Endothelial cell of umbilical vein (primary cell): ENCODE measurements at places on chromosomes 6 and 20.

DNA sequence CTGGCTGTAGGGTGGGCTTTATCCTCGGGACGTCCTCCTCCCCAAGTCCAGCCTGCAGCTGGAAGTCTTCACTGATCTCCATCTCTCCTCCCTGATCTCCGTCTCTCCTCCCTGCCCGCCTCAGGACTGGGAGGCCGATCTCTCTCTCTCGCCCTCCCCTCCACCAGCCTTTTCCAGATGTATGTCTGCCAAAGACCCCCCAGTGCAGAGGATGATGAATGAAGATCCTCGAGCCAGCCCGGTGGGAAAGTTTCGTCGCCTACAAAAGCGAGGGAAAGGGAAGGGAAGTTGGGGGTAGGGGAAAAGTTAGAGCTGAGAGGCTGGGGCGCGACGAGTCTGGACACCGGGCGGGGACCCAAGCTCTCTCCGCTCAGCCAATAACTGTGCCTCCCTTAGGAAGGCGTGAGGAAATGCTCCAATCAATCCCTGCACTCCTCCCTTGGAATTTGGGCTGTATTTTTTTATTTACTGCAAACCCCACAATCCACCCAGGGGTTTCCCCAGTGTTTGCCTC is 595 bp upstream of the SRF start:
- no peak for DNase-seq

GRCh38 chr6:47650553-47651432 is 47.6 kb upstream of the ADGRF4 start:
- no peak for DNase-seq

DNA sequence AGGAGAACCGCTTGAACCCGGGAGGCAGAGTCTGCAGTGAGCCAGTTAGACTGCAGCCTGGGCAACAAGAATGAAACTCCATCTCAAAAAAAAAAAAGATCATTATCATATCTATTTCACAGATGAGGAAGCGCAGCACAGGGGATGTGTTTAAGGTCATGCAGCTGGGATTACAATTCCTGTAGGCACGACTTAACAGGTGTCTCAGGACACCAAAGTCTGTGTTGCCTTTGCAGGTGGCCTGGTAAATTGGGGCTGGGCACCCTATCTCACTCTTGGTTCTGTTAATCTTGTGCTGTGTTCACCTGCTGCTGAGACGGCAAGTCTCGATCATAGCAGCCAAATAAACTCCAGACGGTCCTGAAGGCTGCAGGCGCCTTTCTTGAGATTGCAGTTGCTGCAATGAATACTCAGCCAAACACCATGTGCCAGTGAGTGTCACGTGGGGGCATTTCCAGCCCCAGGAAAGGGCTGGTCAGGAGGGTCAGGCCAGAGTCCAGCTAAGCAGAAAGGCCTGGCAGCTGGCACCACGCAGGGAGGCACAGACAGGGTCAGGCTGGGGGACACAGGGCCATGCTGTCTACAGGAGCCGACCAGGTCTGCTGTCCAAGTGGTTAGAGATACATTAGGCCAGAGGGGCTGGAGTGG is 55.8 kb downstream of the FGD2 start:
- DNase-seq = no peak

GRCh38 chr6:75882734-75883133 is 133.7 kb downstream of the MYO6 start:
- no peak for DNase-seq

DNA sequence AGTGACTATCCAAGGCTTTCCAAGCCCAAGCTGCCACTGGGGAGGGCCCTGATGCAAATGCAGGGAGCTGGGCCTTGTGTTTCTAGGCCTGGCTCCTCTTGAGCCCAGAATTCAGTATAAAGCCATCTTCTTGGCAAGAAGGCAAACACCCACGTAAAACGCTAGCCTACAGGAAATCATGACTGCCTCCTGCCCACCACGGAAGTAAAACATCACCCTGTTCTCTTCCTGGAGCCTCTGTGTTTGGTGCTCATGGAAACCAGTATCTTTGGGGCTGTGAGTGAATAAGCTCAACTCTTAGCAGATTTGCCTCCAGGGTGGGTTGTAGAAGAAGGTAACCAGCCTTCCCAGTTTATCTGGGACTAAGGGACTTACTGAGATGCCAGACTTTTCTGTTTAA is 271.0 kb downstream of the ZNF217 start:
- DNase-seq = no peak

DNA sequence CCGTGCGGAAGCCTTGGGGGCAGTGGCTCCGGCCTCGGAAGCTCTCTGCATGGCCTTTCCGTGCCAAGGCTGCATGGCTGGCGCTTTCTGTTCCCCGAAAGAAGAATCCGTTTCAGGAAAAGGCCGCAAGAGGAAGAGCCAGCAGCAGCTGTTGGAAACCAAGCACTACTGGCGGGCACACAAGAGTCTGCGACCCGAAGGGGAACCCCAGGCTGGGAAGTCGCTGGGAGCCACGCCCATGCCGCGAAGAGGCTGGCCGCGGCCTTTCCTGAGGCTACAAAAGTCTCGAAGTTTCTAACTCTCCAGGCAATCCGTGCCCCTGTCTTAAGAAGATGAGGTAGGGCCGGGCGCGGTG is at the start of gene CGAS:
Gene CGAS (minus strand): TSS at position 191 of the 355 bp plus-strand sequence. CDS start 116 bp downstream, at position 75.
- peak; percentile 60 for DNase-seq

GRCh38 chr6:69593706-69594105 is 203.1 kb downstream of the LMBRD1 start:
- no peak for DNase-seq

DNA sequence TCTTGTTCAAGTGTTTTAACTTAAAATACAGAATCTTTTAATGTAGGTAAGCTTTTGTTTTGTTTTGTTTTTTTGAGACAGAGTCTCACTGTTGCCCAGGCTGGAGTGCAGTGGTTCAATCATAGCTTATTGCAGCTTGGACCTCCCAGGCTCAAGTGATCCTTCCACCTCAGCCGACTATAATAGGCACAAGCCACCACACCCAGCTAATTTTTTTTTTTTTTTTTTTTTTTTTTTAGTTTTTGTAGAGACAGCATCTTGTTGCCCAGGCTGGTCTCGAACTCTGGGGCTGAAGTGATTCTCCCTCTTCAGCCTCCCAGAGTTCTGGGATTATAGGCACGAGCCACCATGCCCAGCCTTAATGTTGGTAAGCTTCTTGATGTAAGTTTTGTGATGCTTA is 3.3 kb downstream of the EFHC1 start:
- no peak for DNase-seq

- peak; percentile 99 for DNase-seq
These were observed 3.4 kb downstream of the SRF start for GRCh38 chr6:43174263-43175112.
